ENCODE measurements at places on chromosomes 4 and X.
A peak's percentile ranks its signal among the peaks of the same experiment; 100 is the strongest.

GRCh38 chr4:8846046-8846720, 25.5 kb downstream of the HMX1 start:
- no peak for DNase-seq

GRCh38 chr4:113760094-113760794, 1.3 kb downstream of the CAMK2D start:
- peak; percentile 53 for DNase-seq

- no peak for DNase-seq
These were observed 42.8 kb upstream of the KLHL34 start for GRCh38 chrX:21700967-21701366.

- no peak for DNase-seq
These were observed 902.7 kb upstream of the EPHA5 start for GRCh38 chr4:66572949-66573348.

GRCh38 chr4:27176400-27176799, 315.8 kb downstream of the STIM2 start:
- DNase-seq, result peak; percentile 2

GRCh38 chrX:42093756-42094155, 170.4 kb upstream of the CASK start:
- DNase-seq, result peak; percentile 8

DNA sequence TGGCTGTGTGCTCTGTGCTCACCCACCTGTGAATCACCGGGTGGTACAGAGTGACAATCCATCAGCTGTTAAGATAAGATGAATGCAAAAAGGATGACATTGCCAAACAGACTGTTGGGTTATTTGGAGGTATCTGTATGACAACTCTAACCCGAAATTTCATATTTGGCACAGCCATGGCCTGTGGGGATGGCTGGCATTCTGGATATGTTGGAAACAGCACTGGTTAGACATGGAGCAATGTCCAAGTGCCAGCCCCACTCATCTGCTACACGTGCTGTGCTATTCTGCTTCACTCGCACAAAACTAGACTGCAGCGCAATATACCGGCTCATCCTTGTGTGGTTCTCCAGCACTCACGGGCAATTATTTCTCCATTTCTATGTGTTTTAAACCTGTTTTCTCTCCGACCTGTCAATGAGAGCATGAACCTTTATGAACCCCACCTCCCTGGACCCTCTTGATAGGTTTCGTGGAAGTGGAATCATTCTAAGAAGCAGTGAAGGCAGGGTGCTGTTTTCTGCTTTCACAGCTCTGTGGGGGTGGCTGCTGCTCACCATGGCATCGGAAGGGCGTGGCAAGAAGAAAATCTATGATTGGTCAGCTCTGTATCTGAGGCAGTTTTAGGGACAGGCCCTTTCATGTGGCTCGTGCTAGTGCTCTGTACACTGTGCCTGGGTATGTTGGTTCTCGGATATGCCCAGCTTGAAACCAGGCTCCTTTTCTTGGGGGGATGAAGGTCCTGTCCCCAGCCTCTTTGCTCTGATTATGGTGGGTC, 94.9 kb downstream of the ENPP6 start:
- DNase-seq, result no peak

GRCh38 chr4:120853161-120853935, 69.2 kb downstream of the PRDM5 start:
- DNase-seq, result no peak

DNA sequence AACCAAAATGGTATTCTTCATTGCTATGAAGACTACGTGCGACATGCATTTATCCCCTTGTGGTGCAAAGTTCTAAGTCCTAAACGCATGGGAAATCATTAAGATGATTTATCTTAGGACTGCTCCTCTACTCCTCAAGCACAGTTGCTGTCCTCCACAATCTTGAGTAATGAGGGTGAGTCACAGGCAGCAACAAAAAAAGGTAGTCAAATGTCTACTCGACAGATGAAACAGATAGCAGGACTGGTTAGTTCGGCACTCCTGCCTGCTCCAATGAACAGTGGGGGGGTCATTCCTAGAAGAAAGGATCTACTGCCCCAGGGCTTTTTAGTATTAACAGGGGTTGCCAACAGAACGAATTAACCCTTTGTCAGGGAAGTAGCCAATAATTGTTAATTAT, 233.7 kb upstream of the FGF13 start:
- peak; percentile 0 for DNase-seq

DNA sequence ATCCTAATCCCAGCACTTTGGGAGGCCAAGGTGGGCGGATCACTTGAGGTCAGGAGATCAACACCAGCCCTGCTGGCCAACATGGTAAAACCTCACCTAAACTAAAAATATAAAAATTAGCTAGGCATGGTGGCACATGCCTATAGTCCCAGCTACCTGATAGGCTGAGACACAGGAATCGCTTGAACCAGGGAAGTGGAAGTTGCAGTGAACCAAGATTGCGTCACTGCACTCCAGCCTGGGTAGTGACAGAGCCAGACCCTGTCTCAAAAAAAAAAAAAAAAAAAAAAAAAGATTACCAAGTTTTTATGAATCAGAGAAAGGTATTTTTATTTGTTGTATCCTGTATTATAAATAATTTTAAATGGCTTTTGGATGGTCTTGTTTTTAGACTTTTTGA, 15.1 kb downstream of the TRAPPC11 start:
- DNase-seq, result no peak

GRCh38 chr4:38764277-38764676, 18.5 kb downstream of the TLR10 start:
- DNase-seq, result no peak

DNA sequence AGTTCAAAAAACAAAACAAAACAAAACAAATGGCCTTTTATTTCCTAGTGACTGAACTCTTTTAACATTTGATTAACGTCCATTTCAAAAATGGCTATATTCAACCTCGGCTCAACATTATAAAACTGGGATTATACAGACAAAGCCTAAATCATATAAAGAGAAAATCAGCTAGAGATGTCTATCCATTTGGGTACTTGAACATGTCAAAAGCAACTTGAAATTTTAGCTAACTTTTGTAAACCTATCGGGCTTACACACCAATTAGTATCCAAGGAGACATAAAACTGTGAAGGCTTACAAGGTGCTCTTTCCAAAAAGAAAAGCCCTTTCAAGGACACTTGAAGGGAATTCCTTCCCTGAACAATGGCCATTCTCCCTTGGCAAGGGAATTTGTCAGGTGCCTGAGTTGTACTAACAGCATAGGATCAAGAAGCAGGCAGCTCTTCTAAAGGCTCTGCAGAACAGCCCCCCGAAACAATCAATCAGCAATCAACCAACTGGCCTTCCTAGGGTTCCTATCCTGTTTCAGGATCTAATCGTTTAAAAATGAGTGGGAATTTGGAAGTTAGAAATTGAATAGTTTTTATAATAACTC, 633.7 kb upstream of the HTR2C start:
- DNase-seq, result no peak

GRCh38 chrX:10390187-10390586, 230.2 kb downstream of the MID1 start:
- DNase-seq, result no peak

DNA sequence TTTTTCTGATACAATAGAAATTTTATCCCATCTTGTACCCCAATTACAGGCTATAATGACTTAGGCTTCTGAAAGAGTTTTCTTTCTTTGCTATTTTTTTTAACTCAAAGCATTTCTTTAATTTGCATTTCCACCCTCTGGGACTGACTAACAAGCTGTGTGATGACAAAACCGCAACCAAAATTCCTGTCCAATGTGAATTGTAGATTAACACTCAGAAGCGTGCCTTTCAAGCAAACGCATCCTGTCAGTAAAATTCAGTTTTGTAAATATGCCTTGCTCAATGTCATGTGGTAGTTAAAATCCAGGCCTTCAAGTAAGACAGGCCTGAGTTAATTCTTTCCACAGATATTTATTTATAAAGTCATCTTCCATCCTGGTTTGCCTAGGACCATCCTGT, 50.3 kb downstream of the STK32B start:
- DNase-seq, result no peak

GRCh38 chr4:25209702-25210101, 24.1 kb upstream of the PI4K2B start:
- DNase-seq, result no peak

- DNase-seq, result no peak
These were observed 13.4 kb downstream of the SLC10A7 start for GRCh38 chr4:146508229-146508939.

GRCh38 chr4:94746746-94747145, 11.0 kb upstream of the BMPR1B start:
- no peak for DNase-seq

DNA sequence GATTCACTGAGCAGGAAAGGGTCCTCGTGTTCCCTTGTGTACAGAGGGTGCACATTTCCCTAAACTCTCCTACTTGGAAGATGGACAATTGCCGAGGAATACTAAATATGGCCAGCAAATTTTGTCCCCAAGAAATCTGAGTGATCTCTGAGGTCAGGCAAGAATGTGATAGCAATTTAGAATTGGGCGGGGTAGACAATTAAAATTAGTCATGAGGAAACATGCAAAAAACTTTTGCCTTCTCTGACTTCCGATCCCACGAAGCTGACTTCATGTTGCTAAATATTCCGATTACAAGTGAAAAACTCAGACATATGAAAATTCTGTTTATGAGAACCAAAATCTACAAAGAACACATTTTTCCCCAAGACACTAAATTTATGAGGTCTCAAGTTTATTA, 453.9 kb upstream of the ZFP42 start:
- no peak for DNase-seq

GRCh38 chr4:180134091-180134866, 2108.9 kb upstream of the TENM3 start:
- no peak for DNase-seq

DNA sequence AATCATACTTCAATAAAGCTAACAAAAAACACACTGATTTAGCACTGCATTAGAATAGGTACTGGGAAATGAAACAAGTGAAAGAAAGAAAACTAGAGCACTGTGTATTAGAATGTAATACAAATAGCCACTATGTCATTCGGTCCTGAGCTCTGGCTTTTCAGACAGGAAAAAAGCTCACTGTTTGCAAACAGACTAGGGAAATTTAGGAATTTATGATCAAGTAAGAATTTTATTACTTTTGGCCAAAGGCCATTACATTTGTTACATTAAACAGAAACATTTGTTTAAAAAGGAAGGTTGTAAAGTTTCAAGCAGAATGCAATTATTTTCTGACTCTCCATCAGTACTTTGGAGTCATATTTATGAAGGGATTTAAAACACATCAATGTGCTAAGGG, 68.7 kb downstream of the KLHL8 start:
- DNase-seq, result no peak

GRCh38 chrX:112826023-112826422, 14.6 kb downstream of the AMOT start:
- DNase-seq, result no peak

- peak; percentile 20 for DNase-seq
These were observed 129.5 kb downstream of the LARP7 start for GRCh38 chr4:112766422-112766821.

DNA sequence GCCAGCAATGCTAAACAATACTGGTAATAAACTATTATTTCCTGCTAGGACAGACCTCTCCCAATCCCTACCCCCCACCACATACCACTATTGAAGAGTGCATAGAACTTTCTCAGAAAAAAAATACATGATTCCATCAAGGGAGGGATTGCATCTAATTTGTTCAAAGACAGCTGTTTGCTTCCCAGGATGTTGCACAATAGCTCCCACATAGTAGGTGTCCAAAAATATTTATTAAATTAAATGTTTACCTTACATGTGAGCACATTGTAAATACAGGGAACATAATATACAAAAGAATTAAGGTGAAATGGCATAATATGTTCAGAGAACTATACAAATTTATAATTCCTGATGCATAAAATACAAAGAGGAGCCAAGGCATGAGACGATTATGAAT, 1111.8 kb upstream of the LCORL start:
- DNase-seq, result no peak

DNA sequence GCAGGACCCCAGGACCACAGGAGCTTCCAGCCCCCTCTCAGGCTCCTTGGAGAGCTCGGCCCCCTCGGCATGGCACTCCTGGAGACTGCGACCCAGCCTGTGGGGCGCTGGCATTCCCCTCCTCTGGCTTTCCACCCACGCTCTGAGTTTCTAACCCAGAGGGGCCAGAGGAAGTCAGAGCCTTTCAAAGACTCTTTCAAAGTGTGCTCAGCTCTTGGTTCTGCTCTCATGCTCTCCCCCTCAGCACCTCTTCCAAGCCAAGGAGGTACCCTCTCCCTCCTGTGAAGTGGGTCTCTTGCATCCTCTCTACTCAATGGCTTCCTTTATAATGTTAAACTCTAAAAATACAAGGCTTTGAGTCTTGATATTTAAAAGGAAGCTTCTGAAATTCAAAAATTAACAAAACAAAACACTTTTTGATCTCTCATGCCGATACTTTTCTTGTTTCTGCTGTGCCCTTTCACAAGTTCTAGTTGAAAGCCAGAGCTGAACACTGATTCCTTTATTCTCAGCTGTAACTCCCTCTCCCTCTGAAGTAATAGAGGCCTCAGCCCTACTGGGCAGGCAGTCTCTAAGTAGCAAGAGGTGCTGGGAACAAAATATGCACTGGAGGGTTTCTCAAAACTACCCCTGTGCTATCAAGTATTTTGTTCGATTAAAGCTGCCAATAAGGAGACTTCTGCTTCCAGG, 82.8 kb downstream of the NAT8L start:
- no peak for DNase-seq

GRCh38 chrX:3461397-3462165, 115.1 kb upstream of the MXRA5 start:
- no peak for DNase-seq

DNA sequence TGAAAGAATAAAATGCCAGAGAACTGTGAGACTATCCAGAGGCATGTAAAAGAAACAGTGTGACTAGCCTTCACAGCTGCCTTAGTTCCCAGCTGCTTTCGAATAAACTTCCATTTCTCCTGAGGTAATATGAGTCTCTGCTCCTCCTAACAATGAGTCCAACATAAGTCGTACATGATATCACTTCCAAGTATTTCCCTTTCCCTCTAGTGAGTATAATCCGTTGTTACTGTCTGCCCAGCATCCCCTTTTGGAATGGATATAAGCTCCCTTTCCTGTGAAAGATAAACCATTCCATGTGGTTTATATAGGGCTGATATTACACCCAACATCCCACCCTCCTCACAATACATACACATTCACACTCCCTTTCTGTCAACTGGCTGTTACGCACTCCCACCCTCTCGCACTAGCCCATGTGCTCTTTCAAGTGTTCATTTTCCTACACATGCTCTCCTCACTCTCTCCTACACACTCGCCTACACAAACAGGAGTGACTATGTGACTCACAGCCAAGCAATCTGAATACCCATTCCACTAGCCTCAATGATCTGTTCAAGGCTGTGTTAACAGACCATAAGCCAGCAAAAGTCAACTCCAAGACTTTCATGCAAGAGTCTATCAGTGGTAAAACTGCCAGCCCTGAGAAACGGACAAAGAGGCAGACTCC, 5.0 kb downstream of the NAF1 start:
- peak; percentile 28 for DNase-seq

All from kidney glomerular epithelial cell (primary cell).